Colonic mucosa (tissue), 4 donors: ENCODE measurements at places on chromosomes 12 and 14.
A peak's percentile ranks its signal among the peaks of the same experiment; 100 is the strongest.

DNA sequence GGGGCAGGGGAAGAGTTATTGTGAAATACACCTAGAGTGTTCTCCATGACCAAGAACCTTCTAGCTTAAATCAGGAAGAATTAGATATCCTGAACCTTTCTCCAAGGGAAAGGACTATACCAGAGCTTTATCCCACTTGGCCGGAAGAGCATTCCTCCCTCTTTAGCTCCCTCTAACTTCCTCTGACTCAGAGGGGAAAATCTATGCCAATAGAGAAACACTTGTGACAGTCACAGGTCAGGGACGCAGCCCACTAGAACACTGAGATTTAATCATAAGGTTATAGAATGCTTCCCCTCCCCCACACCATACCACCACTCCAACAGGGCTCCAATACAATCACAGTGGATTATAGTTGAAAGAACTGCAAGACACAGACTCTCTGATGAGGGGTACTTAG is 55.4 kb upstream of the RFX4 start:
- H3K4me3 ChIP-seq, result no peak overlapping the region
- no peaks in the 10 kb centered on the region for H3K36me3 ChIP-seq
- DNase-seq, result no peak
- H3K4me1 ChIP-seq, result no peaks in the 10 kb centered on the region
- H3K27ac ChIP-seq, result no peak overlapping the region

DNA sequence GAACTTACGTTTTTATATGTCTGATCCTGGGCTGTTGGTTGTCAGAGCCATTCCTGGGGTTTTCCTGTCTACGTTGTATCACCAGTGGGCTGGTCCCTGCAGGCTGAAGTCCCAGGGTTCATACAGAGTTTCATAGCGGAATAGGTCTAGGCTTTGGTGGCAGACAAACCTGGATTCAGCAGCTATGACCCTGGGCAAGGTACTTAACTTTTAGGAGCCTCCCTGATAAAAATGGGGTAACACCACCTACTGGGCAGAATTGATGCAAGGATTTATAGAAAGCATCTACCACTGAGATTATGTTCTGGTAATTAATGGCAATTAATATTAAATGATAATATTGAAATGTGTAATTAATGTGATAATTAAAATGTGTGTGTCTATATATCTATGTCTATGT is 141.2 kb downstream of the SYNE2 start:
- no peak overlapping the region for H3K27ac ChIP-seq
- H3K4me1 ChIP-seq, result no peaks in the 10 kb centered on the region
- H3K27me3 ChIP-seq, result no peaks in the 10 kb centered on the region
- no peaks in the 10 kb centered on the region for H3K36me3 ChIP-seq
- H3K4me3 ChIP-seq, result no peak overlapping the region
- no peak for DNase-seq

DNA sequence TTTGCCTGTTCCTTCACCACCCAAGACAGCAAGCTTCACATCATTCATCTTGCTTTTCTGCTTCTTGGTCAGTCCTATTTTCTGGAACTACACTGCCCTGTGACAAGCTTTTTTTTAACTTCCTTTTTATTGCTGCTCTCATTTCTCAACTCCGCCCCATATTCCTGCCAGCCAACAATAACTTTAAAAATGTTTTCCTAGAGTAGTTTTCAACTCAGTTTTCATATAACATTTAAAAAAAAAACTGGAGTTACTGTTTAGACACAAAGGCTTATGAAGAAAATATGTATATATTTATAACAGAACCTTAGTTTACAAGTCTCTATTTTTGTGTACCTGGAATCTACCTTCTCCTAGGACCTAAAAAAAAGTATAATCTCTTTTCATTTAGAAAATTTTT is at the start of gene RERGL:
TSS of gene RERGL (minus strand) at position 101 of the 400 bp plus-strand sequence. CDS start at position 48, 53 bp downstream.
- no peaks in the 10 kb centered on the region for H3K4me1 ChIP-seq
- H3K27me3 ChIP-seq, result no peaks in the 10 kb centered on the region
- no peak within 1 kb of the TSS for H3K27ac ChIP-seq
- DNase-seq, result no peak
- H3K4me3 ChIP-seq, result no peak within 1 kb of the TSS

- DNase-seq, result peak; percentile 80
- no peak overlapping the region for H3K27ac ChIP-seq
- H3K4me1 ChIP-seq, result peaks cover 2% of the 10 kb centered on the region
Measured at GRCh38 chr12:112901271-112901670, 5.5 kb upstream of the OAS1 start.

DNA sequence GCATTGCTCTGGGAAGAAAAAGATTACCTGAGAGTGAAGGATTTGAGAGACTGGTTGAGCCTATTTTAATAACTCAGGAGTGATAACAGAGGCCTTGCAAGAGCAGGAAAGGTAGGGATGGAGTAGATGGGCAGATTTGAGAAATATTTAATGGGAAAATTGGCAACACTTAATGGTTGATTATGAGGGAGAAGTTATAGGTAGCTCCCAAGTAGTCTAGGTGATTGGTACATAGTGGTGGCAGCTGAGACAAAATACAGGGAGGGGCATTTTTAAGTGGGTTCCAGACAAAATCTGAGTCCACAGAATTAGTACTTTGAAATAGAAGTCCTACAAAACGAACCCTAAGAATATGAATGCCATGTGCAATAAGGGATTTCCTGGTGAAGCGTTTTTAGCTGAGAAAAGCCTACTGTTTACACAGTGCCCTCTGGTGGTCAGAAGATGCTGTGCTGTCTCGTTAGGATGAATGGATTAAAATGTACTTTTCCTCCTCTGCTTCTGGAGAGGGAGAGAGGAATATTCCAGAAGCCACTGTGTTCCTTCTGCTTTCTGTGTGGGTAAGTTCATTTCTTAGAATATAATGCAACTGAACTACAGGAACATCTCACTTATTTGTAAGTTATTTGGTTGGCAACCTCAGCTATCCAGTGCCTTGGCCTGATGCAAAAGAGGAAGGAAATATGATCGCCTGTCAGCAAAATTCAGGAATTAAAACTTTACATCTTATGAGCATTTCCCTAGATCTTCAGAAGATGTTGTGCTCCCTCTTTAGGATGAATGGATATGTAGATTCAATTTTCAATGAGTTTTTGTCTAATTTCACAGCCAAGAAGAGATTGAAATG is 6.5 kb downstream of the ZBTB1 start:
- no peak overlapping the region for H3K4me3 ChIP-seq
- DNase-seq, result peak; percentile 83
- no peaks in the 10 kb centered on the region for H3K27me3 ChIP-seq
- H3K27ac ChIP-seq, result peak overlapping the region; percentile 0

DNA sequence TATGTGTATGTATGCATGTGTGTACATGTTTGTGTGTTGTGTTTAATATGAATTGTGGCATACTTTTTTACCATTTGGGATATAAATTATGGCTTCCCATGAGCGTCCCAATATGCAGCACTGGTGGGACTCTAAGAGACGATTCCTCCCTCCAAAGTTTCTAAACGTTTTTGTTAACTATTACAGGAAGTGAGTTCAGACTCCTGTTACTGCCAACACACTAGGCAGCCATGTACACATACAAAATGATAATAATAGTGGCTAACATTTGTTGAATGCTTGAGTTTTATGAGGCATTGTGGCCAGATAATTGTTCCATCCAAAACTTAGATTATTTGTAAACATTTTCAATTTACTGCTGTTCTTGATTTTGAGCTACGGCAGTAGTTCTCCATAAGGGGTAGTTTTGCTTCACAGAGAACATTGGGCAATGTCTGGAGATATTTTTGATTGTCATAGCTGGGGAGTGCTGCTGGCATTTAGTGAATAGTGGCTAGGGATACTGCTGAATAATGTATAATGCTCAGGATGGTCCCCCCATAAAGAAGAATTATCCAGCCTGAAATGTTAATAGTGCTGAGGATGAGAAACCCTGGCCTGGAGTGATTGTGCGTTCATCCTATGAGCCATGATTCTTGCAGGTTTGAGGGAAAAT is 45.1 kb downstream of the ARID2 start:
- no peaks in the 10 kb centered on the region for H3K4me1 ChIP-seq
- H3K27me3 ChIP-seq, result no peaks in the 10 kb centered on the region
- DNase-seq, result no peak
- H3K36me3 ChIP-seq, result no peaks in the 10 kb centered on the region
- no peak overlapping the region for H3K27ac ChIP-seq

DNA sequence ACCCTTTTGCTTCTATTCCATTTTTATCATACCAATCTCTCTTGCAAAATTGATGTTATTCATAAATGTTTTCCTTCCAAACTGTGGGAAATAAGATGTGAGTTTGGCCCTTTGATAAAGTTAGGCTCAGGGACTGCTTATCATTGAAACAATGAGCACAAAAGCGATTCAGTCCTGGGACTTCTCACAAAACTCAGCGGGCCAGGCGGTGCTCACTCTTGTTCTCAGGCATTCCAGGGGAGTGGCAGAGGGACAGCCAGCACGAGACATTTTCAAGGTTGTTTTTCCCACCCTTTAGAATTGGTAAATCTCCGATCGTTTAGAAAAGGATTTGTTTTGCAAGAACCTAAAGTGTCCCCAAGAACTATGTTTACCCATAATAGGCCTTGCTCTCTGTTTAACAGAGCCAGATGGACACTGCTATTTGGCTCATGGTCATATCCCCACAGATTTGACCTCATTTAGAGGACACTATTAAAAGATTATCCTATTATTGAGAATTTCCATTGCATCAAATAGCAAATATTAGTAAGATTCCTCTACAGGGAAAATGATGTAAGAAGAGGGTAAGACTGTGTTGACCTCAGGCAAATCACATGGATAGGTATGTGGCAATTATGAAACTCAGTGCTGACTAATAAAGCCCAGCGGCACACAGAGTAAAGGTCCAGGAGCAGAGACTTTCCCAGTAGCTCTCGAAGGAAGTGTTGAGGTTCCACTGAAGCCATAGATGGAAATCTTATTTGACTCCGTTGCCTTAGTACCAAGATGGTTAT is 102.7 kb upstream of the USP44 start:
- no peaks in the 10 kb centered on the region for H3K36me3 ChIP-seq
- no peaks in the 10 kb centered on the region for H3K27me3 ChIP-seq
- H3K4me3 ChIP-seq, result no peak overlapping the region
- H3K4me1 ChIP-seq, result no peaks in the 10 kb centered on the region
- no peak overlapping the region for H3K27ac ChIP-seq

DNA sequence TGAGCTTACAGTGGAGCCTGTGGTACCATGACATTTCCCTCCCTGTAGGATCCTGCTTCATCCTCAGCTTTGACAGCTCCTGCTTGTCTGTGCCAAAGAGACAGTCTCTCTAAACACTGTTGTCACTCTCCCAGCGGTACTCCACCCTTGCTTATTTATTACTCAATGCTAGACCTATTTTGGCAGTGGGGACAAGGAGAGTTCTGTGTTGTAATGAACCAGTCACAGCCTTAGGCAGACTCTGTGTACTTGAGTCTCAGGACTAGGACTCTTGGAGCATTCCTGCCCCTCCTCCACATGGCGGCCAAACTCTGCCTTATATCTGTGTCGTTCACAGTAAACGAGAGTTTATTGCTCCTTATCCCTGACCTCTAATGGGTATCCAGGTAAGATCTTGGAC is 70.9 kb downstream of the PIK3C2G start:
- H3K27me3 ChIP-seq, result no peaks in the 10 kb centered on the region
- no peak overlapping the region for H3K27ac ChIP-seq
- H3K4me3 ChIP-seq, result no peak overlapping the region
- no peaks in the 10 kb centered on the region for H3K4me1 ChIP-seq
- H3K36me3 ChIP-seq, result no peaks in the 10 kb centered on the region

DNA sequence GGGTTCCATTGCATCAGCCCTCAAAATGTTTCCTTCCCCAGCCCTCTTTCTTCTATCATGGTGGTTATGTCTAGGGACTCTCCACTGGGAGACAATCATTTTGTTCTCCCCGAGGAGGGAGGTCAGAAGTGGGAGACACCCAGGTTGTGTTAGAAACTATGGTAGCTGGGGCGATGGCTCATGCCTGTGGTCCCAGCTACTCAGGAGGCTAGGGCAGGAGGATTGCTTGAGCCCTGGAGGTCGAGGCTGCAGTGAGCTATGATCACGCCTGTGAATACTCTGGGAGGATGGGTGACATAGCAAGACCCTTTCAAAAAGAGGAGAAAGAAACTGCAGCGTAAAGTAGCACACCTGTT is 13.0 kb upstream of the LRRC23 start:
- peak overlapping the region; percentile 89 for H3K27ac ChIP-seq
- no peaks in the 10 kb centered on the region for H3K36me3 ChIP-seq
- DNase-seq, result no peak

- no peak overlapping the region for H3K27ac ChIP-seq
- no peaks in the 10 kb centered on the region for H3K27me3 ChIP-seq
- no peaks in the 10 kb centered on the region for H3K36me3 ChIP-seq
- no peaks in the 10 kb centered on the region for H3K4me1 ChIP-seq
Measured at GRCh38 chr12:30847259-30847658, 79.3 kb upstream of the TSPAN11 start.

GRCh38 chr12:100539202-100539601 is 34.3 kb upstream of the GAS2L3 start:
- no peaks in the 10 kb centered on the region for H3K4me1 ChIP-seq
- no peak overlapping the region for H3K4me3 ChIP-seq
- H3K27me3 ChIP-seq, result no peaks in the 10 kb centered on the region
- H3K27ac ChIP-seq, result no peak overlapping the region
- peak; percentile 29 for DNase-seq

DNA sequence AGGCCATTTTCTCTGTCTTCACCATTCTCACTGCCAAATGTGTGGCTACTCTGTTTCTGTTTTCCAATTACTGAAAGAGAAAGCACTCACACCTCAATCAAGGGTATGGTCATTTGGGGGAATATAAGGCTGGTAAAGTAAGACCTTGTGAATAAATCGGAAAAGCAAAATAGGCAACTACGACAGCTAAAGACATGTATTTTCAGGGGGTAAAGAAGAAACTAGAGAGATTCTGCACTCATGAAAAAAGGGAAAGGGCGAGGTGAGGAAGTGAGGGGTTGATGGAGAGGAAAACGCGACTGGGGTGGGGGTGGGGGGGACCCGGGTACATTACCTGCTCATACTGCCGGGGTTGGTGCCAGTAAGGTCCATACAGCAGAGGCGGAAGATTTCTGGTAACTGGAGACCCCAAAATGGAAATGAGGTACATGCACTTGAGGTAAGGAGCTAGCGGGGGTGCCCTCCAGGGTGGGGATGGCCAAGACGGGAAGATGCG is 19.3 kb downstream of the CHD8 start:
- peaks cover 4% of the 10 kb centered on the region for H3K4me1 ChIP-seq
- no peaks in the 10 kb centered on the region for H3K27me3 ChIP-seq
- H3K27ac ChIP-seq, result peak overlapping the region; percentile 68
- peak overlapping the region; percentile 77 for H3K4me3 ChIP-seq
- no peak for DNase-seq
- H3K36me3 ChIP-seq, result no peaks in the 10 kb centered on the region

DNA sequence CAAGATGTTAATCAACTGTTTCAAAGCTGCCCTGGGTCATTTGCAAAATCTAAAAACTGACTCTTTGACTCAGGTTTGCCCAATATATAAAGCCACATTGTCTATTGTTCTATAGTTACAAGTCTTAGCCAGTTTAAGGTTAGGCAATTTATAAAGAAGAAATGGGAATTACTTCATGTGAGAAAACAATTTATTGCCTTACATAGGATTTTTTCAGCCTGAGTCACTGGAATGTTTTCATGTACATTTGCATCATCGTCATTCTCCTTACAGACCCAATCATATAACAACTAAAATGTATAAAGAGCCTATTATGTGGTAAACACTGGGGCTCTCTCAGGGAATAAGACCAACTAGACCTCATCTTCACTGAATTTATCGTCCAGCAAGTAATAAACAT is 100.3 kb upstream of the PLEKHG7 start:
- no peaks in the 10 kb centered on the region for H3K27me3 ChIP-seq
- no peak for DNase-seq
- no peak overlapping the region for H3K4me3 ChIP-seq
- no peaks in the 10 kb centered on the region for H3K4me1 ChIP-seq
- H3K36me3 ChIP-seq, result no peaks in the 10 kb centered on the region
- no peak overlapping the region for H3K27ac ChIP-seq
